ENCODE measurements at places on chromosomes 7 and 10.
A peak's percentile ranks its signal among the peaks of the same experiment; 100 is the strongest.

- peak; percentile 55 for DNase-seq
Measured at GRCh38 chr7:47266131-47266706, 315.7 kb downstream of the TNS3 start.

DNA sequence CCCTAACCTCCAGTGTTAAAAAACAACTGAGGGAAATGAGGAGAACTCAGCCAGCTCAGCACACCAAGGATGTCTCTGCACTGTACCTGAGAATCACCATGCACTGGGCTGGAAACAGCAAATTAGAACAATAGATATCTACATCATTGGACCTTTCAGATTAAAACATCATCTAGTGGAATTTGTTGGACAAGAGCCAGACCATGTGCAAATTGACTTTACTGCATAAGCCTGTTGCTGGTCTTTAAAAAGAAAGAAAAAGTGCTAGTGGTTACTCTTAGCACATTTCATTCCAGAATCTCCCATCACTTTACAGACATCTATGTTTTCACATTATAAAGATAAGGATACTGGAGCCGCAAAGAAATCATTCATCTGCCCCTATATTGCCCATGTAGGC is 75.4 kb downstream of the FGFR2 start:
- no peak for DNase-seq

DNA sequence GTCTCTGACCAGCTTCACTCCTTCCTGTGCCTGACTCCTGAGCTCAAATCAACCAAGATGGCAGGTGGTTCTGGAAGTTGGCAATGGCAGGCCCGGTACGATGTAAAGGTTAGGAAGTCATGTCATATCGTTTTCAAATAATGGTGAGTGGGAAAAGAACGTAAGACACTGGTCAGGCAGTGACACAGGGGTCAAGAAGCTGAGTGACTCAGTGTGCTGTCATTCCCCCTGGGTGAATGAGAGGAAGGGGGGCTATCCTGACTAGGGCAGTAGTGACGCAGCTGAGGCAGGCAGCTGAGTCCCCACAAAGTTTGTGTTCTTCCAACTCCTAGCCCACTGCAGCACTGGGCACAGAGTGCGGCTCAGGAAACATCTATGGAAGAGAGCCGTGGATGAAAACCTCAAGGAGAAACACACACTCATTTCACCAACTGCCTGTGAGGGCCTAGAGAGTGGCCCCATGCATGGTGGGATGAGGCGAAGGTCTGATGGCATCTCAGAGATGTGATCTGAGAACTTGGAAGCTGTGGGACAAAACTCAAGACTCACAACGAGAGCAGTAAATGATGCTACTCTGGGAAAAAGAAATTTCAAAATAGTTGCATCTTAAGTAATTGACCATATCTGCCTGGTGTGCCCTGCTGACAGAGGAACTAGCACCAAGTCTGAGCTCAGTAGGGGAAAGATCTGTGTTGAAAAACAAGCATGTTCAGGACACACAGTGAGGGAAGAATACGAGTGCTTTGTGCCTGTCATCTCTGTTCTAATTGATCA is 23.2 kb downstream of the CREB3L2 start:
- DNase-seq, result peak; percentile 97

DNA sequence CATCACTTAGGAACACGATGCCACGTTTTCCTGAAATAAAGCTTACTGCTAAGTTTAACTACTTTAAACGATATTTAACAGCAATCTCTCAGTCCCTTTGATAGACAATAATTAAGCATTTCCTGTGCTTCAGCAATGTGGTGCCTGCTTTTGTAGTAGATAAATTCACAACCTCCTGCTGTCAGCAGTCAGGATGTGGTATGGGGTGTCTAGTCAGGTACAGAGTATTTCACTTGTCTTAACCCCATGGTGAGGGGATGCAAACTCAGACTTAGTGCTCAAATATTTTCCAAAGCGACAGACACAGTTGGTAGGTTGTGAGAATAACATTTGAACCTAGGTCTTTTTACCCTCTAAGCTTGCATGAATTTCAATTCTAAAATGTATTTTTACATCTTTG is 526.2 kb upstream of the PFKP start:
- no peak for DNase-seq

GRCh38 chr7:73768641-73769480 is 1.2 kb downstream of the CLDN3 start:
- no peak for DNase-seq

DNA sequence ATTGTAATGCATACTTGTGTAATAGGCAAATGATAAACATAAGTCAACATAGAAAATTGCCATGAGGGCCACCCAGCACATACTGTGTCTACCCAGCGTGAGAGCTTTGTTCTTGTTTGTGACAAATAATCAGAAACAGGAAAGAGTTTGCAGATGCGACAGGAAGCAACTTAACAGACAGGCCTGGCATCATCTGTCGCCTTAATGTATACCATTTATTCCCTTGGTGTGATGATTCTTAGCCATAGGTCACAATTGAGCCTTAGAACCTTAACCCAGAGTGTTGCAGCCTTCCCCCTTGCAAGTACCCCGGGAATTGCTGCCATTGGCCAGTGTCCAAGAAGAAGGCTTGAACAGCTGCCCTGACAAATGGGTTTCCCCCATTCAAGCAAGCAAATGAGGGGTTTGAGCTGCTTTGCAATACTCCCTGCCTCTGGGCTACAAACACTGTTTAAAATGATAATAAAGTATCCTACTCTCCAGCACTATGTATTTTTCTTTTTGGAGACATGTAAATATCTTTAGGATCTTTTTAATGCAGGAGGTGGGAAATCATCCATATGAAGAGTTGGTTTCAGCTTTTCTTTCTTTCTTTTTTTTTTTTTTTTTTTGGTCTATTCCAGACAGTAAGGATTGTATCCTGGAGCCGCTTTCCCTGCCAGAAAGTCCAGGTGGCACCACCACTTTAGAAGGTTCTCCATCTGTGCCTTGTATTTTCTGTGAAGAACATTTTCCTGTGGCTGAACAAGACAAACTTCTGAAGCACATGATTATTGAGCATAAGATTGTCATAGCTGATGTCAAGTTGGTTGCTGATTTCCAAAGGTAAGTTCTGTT is 80.0 kb downstream of the ZNF277 start:
- no peak for DNase-seq

GRCh38 chr10:76769582-76769981 is 868.0 kb downstream of the KCNMA1 start:
- DNase-seq, result no peak

DNA sequence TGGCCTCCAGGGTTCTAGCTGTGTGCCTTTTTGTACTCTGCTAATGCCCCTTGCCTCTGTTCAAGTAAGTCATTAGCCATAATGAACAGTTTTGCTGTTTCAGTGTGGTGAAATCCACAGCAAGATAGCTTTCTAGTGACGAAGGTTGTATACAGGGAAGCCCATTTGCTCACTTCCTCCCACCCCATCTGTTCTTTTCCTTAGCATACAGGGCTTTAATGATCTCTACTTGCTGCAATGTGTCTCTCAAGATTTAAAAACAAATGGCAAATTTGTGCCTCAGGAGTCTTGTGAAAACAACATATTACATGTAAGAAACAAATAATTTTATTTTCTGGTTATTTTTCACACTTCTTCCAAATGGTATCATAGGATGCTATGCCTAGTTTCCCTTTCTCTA is 243.2 kb downstream of the CDK14 start:
- no peak for DNase-seq

DNA sequence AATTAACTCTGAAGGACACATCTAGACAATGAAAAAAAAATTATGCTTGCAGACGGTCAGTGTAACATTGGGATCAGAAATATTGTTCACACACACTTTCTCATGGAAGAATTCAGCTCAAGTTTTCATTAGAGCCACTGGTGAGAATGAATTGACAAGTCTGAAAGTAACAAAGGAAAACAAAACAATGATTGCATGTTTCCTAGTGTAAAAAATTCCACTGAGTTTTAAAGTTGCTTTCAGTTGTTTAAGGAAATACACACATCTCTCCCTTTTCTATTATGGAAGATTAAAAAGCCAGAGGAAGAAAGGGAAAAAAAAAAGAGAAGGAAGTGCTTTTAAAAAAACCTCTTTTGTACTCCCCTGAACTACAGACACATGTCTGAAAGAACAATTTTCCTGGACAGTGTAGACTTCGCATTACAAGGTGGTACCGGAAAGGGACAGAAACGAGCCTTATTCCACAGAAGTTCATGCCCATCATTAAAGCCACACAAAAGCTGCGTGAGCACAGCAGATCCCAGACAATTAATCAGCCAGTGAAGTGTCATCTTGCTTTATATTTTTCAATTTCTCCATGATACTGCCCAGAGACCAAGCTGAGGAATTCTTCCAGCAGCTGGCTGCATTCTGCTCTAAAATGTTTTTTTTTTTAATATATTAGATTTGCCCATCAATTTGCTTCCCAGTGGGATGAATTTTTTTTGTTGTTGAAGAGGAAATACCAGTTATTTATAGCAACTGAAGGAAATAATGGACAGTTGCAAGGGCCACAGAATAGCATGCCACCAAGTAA is 294.8 kb downstream of the DOCK4 start:
- no peak for DNase-seq

- DNase-seq, result peak; percentile 64
Measured at GRCh38 chr7:131015657-131015958, 281.6 kb upstream of the KLF14 start.

GRCh38 chr10:28449382-28449781 is 83.5 kb upstream of the WAC start:
- DNase-seq, result no peak

GRCh38 chr7:95104739-95105138 is 197.3 kb downstream of the PPP1R9A start:
- DNase-seq, result peak; percentile 17

GRCh38 chr7:88761779-88762178 is 2.3 kb downstream of the ZNF804B start:
- no peak for DNase-seq

DNA sequence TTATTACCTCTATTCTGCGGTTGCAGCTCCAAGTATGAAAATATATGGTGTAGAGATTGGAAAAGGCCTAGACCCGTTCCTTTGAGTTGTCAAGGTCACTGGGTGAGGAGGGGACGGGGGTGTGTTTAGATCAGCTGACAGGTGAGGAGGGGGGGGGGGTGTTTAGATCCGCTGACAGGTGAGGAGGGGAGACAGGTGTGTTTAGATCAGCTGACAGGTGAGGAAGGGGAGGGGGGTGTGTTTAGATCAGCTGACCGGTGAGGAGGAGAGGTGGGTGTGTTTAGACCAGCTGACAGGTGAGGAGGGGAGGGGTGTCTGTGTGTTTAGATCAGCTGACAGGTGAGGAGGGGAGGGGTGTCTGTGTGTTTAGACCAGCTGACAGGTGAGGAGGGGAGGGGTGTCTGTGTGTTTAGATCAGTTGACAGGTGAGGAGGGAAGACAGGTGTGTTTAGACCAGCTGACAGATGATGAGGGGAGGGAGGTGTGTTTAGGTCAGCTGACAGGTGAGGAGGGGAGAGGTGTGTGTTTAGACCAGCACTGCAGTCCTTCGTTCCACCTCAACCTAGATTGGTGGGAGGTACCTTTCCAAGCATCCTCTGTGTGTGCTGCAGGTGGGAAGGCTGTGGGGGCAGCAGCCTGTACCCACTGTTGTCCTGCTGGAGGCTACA is 655.0 kb upstream of the ADARB2 start:
- no peak for DNase-seq

- DNase-seq, result no peak
Measured at GRCh38 chr7:139431010-139431409, 52.5 kb downstream of the KLRG2 start.

DNA sequence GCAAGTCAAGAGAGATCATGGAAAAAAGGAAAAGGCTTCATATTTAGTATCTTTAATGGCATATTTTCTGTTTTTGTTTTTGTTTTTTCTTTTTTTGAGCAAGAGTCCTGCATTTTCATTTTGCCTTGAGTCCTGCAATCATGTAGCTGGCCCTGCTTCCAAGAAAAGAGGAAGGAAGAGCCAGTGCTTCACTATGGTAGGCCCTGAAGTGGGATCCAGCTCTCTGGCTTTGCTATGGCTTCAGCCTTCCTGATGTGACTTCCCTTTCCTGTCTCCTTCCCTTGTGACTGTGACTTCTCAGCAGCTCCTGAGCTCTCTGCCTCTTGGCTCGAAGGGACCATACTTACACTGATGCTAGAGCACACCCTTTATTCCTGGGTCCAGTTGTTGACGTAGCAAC is 512.3 kb downstream of the INHBA start:
- peak; percentile 2 for DNase-seq

- DNase-seq, result no peak
Measured at GRCh38 chr10:69558559-69558958, 14.7 kb downstream of the NEUROG3 start.

DNA sequence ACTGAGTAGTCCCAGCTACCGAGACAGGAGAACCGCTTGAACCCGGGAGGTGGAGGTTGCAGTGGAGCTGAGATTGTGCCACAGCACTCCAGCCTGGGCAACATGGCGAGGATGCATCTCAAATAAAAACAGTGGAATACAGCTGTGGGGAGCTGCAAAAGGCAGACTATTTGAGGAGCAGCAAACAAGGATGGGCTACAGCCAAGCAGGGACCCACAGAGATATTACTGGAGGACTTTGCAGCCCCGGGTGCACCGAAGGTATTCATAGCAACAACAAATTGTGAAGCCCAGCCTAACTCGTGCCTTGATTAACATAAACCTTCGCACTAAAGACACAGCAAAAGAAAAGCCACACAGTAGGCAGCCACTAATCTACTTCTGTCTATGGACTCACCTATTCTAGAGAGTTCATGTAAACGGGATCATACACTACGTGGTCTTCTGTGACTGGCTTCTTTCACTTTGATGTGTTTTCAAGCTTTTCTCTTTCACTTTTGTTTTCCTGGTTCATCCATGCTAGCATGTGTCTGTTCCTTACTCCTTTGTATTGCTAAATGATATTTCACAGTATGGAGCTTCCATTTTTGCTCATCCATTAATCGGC is 34.0 kb downstream of the PODXL start:
- no peak for DNase-seq

DNA sequence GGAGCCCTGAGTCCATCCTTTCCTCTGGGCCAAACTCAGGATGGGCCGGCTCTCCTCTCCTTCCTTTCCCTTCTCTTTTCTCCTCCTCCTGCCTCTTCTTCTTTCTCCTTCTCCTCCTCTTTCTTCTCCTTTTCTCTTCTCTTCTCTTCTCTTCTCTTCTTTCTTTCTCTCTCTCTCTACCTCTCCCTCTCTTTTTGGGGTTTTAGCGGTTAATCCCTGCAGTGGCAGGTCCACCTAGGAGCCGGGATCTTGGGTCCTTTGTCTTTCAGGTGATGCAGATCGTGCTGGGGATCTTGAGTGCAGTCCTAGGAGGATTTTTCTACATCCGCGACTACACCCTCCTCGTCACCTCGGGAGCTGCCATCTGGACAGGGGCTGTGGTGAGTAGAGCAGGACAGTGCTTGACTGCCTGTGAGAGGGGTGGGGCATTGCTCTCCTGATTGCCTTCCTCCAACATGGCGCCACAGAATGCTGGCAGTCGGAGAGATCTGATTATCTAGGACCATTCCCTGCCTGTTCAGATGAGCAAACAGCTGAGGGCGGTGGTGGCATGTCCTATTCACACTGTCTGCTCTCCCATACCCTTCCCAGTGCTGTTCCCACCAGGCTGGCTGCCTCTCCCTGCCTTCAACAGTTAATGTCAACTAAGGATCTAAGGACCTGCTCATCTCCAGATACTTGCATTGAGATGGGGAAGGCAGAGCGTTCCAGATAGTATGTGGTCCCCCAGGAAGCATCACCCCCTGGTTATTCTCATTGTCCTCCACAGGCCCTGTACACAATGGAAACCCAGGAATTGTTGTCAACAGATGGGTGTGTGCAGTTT is 1.6 kb downstream of the TMEM176A start:
- DNase-seq, result no peak

Measured in brain microvascular endothelial cell (primary cell).